ENCODE measurements at places on chromosomes 2 and 18.

DNA sequence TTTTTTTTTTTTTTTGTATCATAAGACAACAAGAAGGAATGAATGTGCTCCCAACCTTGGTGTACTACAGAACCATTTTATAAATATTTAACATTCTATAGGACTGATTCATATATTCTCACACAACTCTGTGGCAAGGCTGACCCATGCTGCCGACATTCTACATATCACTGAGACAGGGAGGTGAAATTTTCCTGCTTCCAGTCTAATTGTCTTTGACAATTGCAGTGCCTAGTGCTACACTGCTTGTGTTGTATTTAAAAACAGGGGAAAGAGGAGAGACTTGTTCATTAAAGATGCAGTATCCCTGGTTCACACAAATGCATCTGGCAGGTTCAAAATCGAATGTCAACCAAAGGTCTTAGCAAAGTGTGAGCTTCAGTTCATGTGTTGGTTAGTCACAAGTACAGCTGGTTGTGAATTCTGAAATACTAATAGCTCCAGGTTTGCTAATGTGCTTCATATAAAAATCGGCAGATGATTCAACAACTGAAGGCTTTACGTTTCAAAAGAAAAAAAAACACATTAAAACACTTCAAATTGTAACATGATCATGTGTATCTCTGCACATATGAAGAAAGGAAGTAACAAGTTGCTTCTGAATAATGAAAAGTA lies 130.8 kb downstream of the FIGN start:
- ATAC-seq: no peak

DNA sequence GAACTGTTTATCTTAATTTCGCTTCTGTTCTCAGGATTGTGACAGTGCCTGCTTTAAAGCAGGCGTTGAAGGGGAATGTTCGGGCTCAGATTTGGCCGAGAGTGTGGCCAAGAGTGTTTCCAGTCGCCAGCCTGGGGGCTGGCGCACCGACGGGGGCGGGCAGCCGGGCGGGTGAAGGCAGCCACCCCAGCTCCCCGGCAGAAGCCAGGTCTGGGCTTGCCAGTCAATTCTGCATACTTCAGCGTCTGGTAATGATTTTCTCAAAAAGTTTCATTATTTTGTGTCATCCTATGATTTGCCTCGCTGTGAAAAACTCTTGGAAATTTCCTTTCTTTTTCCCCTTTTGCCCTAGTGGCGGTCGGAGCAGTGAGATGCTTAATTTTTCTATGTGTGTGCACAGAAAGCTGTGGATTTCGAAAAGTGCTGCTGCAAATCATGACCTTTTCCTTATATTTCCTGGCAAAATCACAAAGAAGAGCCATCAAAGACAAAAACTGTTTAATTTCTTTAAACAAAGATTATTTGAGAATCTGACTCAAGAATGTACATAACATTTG lies 856 bp downstream of the FAM228A start:
- ATAC-seq: no peak

- peak; percentile 90 for ATAC-seq
Observed at GRCh38 chr2:230956827-230957755, 32.0 kb upstream of the GPR55 start.

DNA sequence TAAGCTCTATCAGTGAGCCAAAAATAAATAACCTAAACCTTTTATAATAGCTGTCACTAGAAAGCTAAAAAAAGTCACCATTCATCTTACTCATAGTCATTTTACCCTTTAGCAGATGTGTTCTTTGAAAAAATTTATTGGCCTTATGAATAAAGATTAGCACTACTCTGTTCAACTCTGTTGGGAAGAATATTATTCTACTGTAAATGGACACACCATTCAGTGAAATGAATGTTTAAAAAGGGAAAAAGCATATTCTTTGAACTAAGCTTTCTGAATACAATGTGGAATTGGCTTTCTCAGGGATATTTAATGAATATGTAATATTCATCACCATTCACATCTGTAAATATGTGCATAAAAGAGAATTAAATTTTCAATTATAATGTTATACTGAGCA lies 422.0 kb downstream of the CBLN2 start:
- ATAC-seq: no peak

GRCh38 chr2:96763511-96764252 lies 3.0 kb downstream of the CNNM4 start:
- ATAC-seq: no peak

GRCh38 chr2:23293063-23293462 lies 91.9 kb upstream of the KLHL29 start:
- ATAC-seq: peak; percentile 3

GRCh38 chr18:79497638-79498081 lies 101.9 kb downstream of the NFATC1 start:
- ATAC-seq: peak; percentile 94

DNA sequence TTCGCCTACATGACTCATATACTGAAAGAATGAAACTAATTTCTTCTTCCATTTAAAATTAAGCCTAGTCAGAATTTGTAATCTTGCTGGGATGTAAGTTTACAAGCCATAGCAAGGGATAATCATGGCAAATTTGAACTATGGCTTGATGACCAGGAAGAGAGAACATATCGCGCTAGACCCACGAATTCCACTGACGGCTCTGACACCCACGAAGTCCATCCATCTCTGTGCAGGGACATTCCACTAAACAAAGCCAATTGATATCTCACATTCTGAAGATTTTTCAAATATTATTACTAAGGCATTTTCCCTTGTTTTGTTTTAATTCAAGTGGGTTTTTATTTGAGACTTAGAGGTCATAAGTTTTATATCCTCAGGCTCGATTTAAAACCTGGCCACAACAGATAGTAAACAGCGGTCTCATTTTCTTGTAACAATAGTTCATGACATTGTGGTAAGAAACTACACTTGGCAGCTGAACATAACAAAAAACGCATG lies 113.0 kb downstream of the QPCT start:
- ATAC-seq: no peak

DNA sequence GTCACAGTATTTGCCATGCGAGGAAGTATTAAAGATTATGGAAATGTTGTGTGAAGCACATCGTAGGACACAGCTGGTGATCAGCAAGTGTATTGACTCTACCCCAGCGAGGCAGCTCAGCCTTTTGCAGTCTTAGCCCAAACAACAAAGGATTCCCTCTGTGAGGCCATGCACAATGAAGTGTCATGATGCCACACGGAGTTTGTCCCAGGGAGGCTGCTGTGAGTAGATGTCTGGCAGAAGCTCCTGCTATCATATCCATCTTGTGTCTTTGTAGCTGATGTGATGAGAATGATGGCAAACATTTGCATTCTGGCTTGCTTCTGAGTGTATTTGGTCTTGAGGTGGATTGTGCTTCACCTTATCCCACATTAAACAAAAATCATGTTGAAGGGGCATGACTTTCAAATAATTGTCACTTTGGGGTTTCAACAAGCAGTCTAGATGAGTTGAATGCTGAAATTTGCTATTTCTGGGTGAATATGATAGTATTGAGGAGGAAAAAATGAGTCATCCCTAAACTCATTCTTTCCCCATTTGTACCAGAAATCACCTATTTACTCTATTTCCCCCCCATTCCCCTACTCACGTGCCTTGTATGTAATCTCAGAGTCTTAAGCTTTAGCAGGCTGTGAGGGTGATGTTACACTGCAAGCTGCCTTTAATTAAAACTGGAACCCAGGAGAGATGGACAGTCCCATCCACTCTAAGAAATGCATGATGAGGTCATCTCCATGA lies 273.5 kb downstream of the RNF144A start:
- no peak for ATAC-seq

- no peak for ATAC-seq
Observed at GRCh38 chr2:198916548-198917080, 541.1 kb downstream of the SATB2 start.

GRCh38 chr2:140383781-140384180 lies 1603.6 kb upstream of the NXPH2 start:
- no peak for ATAC-seq

DNA sequence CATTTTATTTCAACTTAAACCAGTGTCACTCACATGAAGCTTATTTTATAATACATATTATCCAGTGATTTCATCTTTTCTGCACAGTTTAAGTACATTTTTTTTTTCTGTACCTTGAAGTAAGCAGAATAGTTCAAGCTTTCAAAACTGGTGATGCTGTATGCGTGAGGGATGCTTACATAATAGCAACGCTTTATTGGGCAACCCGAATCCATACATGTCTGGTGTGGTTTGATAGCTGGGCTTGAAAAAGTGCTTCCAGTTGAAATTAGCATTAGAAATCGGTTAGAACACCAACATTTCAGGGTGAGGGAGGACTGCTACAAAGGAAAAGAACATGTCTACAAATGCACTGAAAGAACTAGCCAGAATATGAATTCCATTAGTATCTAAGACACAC lies 117.4 kb downstream of the MBP start:
- no peak for ATAC-seq

DNA sequence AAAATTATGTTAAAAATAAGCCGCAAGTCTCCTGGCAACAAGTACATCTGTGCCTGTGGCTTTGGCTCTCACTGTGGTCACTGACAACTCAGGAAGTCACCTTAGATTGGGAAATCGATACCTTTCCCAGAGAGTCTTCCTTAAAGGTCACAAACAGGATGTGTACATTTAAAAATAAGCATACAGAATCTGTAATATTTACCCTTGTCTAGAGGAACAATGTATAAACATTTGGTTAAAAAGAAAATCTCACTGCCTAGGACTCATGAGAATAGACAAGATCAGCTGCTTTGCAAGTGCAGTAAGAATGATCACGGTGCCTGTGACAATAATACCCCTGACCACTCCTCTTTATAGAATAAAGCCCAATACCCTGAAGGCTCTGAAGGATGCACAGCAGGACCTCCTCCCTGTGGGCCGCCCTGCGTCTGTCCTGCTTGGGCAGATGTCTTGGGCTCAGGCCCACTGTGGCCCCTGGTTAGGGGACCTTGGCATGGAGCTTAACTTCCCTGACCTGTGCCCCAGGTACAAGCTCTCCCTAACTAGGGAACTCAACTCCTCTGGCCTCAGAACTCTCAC lies 98.0 kb upstream of the MGAT4A start:
- ATAC-seq: no peak

DNA sequence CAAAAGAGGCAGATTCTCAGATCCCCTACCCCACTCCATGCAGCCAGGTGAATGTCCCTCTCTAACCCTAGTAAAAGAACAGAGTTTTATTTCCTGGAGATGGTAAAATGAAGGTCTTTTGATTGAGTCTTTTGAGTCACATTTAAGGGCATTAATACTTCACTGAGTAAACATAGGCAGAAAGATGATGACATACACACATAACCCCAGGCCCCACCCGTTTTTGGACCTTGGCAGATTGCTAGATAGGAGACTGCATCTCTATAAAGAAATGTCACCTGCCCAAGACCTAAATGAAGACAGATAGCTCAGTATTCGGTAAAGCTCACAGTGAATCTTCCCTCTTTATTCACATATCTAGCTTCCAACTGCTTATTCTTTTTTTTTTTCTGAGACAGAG lies 28.3 kb upstream of the PEX13 start:
- ATAC-seq: no peak

DNA sequence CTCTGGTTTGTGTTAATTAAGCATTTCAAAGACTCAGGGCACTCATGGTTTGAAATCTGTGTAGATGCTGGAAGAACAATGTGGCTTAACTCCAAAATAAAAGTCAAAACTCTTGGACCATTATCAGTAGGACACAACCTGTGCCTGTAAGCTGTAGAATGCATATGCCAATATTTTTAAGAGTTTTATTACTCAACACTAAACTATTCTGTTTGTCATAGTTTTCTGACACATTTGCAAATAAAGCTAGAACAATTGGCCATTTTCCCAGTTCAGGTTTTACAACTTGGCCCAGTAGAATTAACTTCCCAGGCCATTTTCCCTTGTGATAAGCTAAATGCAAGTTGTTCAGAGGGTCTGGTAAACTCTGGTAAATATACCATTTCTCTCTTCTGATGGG lies 713.1 kb downstream of the CBLN2 start:
- ATAC-seq: no peak

DNA sequence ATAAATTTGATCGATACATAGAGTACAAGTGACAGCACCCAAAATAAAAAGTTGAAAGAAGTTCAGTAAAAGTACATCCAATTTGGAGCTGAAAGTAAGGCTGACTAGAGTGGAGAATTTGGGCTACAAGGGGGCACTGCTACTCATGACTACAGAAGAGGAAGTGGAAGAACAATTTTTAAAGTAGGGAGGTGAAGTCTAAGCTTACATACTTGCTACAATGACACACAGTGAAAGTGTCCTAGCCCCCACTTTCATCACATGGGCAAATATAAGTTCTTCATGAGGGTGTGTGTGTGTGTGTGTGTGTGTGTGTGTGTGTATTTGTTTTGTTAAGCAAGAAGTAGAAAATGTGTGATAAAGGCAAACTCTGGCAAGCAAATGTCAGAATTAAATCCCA lies 45.7 kb downstream of the MAP3K2 start:
- peak; percentile 80 for ATAC-seq

DNA sequence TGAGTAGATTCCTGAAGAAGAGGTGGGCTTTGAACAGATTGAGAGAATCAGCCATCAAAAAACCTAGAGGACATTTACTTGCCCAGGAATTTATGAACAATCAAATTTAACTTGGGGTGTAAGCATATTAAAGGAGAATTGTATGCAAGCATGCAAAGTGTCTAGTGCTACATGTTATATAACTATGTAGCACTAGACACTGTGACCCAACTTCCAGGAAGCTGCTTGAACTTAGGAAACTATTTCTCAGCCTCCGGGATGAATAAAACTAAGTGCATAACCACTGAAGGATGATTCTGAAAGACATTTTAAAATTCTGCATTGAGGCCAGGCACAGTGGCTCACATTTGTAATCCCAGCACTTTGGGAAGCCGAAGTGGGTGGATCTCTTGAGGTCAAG lies 12.4 kb downstream of the MFF start:
- no peak for ATAC-seq

GRCh38 chr2:562391-563364 lies 114.5 kb downstream of the TMEM18 start:
- peak; percentile 45 for ATAC-seq

GRCh38 chr2:7896940-7897487 lies 784.8 kb upstream of the ID2 start:
- no peak for ATAC-seq

- no peak for ATAC-seq
Observed at GRCh38 chr2:146916914-146917313, 927.9 kb upstream of the ACVR2A start.

- ATAC-seq: no peak
Observed at GRCh38 chr18:58784601-58785137, 80.0 kb upstream of the ZNF532 start.

GRCh38 chr2:161870401-161870930 lies 203.5 kb downstream of the DPP4 start:
- ATAC-seq: no peak

DNA sequence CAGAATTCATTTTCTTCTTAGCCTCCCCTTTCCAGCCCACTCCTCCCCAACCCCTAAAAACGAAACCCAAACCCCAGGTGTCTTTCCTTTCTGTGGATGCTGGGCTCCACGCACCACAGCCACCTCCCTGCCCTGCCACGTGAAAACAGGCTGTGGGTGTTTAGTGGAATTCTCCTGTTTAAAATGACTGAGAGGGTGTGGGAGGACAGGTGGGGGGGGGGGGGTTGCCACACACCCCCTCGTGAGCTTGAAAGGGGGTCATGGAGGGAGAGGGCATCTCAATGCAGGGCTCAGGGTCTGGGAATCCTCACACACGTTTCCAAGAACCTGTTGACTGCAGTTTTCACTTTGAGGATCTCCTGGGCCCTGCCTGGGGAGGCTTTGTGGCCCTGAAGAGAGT lies 110.3 kb downstream of the FAM210A start:
- no peak for ATAC-seq

- ATAC-seq: no peak
Observed at GRCh38 chr2:143190431-143190830, 61.2 kb downstream of the ARHGAP15 start.

- no peak for ATAC-seq
Observed at GRCh38 chr2:180202467-180202951, 195.4 kb upstream of the CWC22 start.
